Fibroblast of skin of right quadriceps (primary cell): ENCODE measurements at places on chromosomes 3 and 15.

GRCh38 chr15:62857411-62857853, 185.1 kb upstream of the TPM1 start:
- no peak for DNase-seq

DNA sequence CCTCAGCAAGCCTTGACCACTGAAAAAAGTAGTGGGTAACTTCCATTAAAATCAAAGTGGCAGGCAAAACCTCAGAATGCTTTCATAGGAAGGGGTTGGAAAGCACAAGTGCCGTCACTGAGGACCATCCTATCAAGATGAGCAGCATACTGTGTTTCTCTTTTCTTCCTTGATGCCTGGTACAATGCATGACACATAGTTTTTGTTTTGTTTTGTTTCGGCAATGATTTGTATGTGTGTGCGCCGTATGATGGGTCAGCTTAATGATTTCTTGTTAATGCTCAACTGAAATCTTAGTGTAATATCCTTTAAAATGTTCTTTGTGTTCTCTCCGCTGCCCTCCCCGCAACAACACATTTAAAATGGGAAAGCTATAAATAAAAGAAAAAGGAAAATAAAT, 476.4 kb upstream of the KCNMB2 start:
- no peak for DNase-seq

- DNase-seq, result no peak
These were observed 12.5 kb upstream of the GK5 start for GRCh38 chr3:142237891-142238290.

GRCh38 chr3:48016301-48016973, at the start of gene MAP4:
TSS of gene MAP4 (minus strand) at chr3:48016416. CDS start at chr3:47998860, 17,556 bp downstream.
- DNase-seq, result peak; percentile 74

GRCh38 chr3:77835921-77836320, 796.0 kb downstream of the ROBO2 start:
- DNase-seq, result peak; percentile 54

DNA sequence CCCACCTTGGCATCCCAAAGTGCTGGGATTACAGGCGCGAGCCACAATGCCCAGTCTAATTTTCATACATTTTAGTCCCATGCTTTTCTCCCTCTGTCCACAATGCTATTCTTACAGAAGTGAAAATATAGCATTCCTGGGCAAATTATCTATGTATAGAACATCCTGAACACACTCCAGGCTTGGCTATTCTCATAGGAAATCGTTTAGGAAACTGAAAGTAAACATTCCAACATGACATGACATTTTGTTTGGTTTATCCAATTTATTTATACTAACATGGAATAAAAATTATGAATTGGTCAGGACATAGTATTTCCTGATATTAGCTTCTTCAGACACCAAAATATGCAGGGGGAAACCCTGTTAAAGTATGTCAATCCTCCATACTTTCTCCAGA, 52.6 kb downstream of the SYNM start:
- no peak for DNase-seq

DNA sequence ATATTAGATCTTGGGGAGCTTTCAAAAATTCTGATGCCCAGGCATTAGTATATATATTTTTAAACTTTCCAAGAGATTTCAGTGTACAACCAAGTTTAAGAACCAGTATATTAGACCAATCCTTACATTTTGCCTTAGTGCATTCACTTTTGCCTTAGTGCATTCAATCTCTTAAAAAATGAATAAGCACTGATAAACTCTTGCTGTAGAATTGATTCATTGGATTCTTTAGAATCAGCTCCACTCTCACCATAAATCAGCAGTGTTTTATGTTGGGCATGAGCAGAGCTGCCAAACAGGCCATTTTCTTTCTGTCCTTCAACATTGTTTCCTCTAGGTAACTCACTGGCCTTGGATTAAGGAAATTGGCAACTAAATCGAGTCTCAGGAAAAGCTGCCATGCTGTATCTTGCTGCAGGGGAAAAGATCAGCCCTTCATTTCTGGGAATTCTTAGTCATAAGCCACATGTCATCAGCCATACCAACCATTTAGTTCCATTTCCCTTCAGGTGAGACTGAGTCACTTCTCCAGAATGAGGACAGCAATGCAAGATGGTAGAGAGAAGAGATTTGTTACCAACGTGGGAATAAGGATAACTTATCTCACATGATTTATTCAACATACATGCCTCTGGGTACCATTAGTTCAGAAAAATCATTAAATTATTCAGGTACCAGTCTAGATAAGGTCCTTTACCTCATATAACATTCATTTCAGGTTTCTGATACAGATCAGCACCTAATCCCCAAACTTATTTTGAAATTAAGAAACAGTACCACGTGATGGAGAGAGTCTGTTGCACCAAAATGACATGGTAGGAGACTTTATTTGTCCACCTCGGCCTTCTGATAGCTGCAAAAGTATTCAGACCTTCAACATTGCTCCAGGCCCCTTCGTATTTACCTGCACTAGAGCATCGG, 192.5 kb downstream of the P3H2 start:
- peak; percentile 35 for DNase-seq

DNA sequence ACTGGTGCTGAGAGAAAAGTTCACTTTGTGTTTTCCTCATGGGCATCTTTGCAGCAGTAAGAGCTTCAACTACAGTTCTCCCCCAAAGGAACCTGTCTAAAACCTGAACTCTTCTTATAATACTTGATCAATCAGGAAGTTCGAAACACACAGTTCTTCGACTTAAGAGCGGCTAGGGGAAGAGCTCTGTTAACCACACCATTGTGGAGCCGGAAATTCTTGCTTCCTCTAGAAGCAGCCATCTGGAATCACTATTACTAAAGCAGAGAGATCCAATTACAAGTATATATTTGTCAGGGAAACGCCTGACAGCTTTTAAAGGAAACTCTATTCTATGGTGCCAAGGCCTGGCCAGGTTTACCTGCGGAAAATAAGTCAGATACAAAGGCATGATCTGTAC, 337.3 kb upstream of the CBLB start:
- peak; percentile 76 for DNase-seq

- peak; percentile 61 for DNase-seq
These were observed 66.2 kb downstream of the SCN11A start for GRCh38 chr3:38985581-38985980.

DNA sequence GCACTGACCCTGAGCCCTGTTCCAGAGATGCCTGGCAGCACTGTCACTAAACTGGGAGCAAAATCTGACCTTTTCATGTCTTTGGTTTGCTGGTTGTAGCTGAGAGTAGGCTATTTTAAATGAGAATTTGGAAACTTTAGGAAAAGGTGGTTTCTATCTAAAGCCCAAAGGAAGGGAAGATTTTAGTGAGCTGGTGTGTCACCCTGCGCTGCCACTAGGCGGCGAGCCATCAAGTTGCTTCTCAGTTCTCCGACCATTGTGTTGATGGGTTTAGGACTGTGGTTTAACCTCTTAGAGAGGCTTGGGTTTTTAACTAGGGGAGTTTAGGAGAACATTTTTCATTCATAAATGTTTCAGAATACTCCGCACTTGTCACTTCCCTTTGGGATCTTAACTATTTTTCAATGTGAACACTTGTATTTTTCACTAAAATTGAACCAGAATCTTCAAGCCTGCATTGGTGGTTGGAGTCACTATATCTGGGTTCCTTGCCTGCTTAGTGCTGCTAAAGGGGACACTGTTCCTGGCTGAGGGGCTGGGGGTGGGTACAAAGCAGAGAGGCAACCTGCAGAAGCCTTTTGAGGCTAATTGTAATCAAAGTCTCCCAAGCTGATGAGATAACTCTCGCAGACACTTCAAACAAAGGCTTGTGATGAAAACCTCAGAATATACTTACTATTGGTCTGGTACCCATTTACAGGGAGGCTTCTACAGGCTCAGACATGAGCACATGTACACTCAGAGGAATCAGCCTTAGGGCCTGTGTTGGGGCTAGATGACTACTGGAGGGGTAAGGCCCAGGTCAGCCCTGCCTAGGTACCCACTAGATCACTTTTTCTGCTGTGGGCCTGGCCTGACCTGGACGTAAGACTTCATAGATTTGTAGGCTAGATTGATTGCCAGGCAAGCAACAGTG, 16.8 kb downstream of the EXOSC7 start:
- peak; percentile 19 for DNase-seq

- DNase-seq, result no peak
These were observed 265.9 kb downstream of the CD47 start for GRCh38 chr3:107824822-107825371.

- peak; percentile 22 for DNase-seq
These were observed 323.6 kb downstream of the GABRB3 start for GRCh38 chr15:26449291-26449690.
